Muscle of back (tissue), 13 donors: ENCODE measurements at places on chromosomes 3 and 15.

DNA sequence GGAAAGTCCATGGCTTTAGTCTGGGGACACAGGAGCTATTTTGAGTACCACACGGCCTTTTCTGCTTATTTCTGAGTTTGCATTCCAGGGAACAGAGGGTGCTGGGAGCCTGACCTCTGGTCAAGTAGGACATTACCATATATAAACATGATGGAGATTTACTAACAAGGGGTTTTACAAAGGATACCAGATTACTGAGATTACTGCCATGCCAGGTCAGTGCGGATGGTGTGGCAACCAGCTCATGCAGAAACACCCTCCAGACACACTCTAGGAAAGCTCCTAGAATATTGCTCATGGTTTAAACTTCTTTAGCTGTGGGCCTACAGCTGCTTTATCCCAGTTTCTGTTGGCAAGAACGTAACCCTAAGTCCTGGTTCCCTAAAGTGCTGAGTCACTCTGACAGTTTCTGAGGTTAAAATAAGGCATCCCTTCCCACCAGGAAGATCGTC lies 54.3 kb upstream of the AGTR1 start:
- DNase-seq = no peak

DNA sequence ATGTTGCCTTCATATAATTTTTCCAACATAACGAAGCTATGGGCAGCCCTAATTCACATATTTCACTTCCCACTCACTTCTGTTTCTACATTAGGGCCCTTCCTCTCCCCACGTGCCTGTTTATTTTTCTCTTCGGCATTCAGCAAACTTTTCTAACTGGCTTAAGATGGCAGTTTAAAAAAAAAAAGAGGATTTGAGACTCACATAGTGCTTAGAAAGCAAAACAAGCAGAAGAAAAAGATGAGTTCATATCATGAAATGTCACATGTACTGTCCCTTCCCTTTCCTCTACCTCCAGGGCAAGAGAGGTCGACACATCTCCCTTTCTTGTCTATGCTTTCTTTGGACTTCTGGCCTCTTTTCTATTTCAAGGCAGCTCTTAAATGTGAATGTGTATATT lies 30.6 kb downstream of the SLC49A4 start:
- no peak for DNase-seq

GRCh38 chr3:87771337-87772192 lies 287.2 kb downstream of the CGGBP1 start:
- peak; percentile 5 for DNase-seq

- no peak for DNase-seq
Measured at GRCh38 chr15:33016405-33017024, 178.0 kb downstream of the FMN1 start.

DNA sequence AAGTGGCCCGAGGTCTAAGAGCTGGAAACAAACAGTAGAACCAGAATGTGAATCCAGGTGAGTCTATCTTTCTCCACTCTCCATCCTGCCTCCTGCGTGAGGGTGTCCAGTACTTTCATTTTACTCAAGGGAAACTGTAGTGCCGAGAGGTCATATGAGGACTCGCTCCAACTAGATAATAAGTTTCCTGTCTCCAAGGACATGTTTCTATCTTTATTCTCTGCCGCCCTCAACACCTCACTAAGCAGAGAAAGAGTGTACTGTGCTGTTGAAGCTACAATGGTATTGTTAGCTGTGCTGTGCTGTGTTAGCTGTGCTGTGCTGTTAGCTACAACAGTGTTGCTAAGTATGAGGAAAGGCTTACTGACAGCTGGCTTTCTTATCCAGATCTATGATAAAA lies 137.9 kb upstream of the COL8A1 start:
- no peak for DNase-seq

DNA sequence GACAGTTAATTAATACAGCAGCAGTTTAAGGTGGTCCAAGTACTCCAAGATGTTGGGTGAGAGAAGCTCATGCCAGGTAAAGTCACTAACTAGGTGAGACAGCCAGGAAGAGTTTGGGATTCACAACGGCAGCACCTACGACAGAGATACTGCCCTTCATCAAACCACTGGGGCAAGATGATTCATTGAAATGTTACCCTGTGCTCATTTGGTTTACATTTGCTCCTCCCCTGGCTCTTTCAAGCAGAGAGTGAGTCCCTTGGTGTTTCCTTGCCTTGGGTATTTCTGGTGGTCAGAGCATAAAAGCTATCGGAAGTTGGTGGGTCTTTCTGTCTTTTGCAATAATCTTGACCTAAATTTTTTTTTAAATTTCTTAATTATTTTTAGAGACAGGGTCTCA lies 19.9 kb upstream of the PDE8A start:
- DNase-seq = no peak

GRCh38 chr3:16482194-16482769 lies 31.2 kb downstream of the RFTN1 start:
- DNase-seq = no peak

- DNase-seq = no peak
Measured at GRCh38 chr15:78461171-78461888, 23.3 kb downstream of the IREB2 start.

DNA sequence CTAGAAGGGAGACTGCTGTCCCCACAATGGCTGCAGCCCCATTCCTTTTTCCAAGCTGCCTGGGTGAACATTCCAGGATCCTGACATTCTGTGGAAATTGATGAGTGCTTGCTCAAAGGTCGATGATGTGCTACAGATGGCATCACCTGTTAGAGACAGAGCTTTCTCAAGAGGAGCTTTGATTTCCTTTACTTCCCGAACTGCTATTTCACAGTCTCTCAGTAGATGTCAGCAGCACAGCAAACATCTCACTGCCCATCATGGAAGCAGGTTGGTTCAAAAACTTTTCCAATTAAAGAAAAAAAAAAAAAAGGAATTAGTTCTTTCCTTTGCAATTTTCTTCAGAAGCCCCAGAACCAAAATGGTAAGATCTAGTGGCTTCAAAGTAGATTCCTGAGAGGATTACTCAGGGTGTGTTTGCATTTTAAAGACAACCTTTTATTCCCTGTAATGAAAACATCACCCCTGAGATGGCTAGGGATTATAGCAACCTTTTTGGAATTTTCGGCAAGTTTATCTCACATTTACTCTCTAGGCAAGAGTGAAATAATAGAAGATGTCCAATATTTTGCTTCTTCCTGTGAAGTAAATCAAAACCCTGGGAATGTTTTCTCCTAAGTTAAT lies 44.8 kb downstream of the POLR2M start:
- peak; percentile 27 for DNase-seq

GRCh38 chr3:195803289-195803908 lies 8.3 kb downstream of the MUC4 start:
- peak; percentile 55 for DNase-seq

GRCh38 chr3:184741259-184741556 lies 29.3 kb upstream of the MAGEF1 start:
- no peak for DNase-seq

GRCh38 chr3:197224034-197224444 lies 74.4 kb downstream of the DLG1 start:
- DNase-seq = peak; percentile 34
